ENCODE measurements at places on chromosomes 3 and 15.

GRCh38 chr15:31470756-31471155 is 144.1 kb downstream of the KLF13 start:
- DNase-seq: no peak

- no peak for DNase-seq
Measured at GRCh38 chr15:72009222-72009621, 108.7 kb downstream of the MYO9A start.

GRCh38 chr15:78565951-78566774 is 843 bp downstream of the CHRNA5 start:
- no peak for DNase-seq

- DNase-seq: no peak
Measured at GRCh38 chr3:173911446-173911845, 513.9 kb downstream of the NLGN1 start.

DNA sequence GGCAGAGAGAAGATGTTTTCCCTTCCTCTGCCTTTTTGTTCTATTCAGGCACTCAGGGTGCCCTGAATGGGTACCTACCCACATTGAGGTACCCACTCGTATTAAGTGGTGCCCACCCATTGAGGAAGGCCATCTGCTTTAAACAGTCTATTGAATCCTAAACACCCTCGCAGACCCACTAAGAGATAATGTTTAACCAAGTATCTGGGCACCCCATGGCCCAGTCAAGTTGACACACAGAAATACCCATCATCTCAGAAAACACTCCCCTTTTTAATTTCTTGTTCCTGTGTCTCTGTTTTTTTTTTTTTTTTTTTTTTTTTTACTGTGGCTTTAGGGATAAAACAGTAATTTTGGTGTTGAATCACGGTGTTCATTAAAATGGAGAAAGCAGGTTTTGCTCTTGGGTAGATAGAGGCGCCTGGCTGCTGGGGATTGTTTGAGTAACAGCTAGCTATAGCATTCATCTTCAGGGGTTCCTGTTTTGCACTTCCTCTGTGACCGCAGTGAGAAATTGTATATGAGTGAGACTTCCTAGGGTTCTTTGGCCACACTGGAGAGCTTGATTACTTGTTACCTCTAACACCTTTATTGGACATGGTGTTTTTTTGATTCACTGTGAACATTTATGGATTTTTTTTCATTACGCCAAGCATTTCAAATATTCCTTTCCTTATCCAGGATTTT is 259.1 kb downstream of the PTPRG start:
- no peak for DNase-seq

DNA sequence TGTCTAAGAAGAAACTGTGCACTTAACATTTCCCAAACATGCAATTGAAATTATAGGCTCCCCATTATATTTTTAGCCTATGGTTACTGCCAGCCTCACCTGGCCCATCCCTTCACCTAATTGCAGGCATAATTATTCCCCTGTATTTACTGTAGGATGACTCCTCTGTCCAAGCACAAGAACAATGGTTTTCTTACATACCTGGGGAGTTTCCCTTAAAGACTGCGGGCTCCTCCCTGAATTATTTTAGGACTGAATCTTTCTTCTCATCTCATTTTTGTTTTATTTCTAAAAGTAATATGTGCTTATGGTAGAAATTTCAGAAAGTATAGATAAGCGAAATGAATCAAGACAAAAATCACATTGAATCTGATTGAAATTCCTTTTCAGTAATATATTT is 11.4 kb downstream of the TM4SF1 start:
- DNase-seq: no peak

DNA sequence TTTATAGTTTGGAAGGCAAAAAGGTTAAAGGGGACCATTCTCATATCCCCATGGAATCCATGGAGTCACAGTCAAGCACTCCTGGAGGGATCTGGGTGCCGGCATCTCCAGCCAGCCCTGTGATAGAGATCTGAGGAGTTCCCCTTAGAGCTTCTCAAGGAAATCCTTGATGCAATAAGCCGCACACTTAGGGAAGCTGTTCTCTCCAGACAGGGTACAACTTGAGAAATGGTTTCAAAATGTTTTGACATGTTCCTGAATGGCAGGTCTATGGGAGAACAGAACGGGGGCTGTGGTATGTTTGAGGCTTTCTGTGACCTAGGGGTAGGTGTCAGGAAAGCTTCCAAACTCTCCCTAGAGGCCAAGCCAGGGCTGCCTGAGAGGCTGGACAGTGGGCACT is 292.9 kb downstream of the TLE3 start:
- no peak for DNase-seq

DNA sequence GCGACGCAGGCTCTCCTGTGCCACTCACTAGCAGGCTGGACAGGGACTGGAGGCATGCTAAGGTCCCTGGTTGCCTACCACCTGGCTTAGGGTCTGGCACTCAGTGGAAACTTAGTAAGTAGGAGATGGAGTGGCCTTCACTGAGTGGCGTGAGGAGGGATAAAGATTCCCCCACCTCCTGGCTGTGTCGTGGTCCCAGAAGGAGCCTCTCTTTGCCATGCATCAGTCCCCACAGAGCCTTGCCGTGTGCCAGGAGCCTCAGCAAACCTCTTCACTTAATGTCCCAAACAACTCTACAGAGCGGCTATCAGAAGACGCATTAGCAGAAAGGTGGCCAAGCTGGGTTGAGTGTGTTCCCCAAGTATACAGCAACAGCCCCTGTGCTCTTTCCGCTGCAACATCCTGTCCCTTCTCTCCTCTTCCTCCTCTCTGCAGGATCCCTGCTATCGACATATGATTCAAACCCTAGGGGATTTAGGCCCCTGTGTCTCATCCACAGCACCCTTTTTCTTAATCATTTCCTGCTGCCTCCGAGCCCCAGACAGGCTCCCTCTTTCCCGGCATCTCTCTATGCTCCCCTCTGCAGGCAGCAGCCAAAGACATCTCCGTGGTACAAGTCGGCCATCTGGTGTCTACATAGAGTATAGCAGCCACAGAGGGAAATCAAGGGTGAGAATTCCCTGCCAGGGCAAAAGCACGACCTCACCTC is 66.7 kb downstream of the SLC6A1 start:
- no peak for DNase-seq

GRCh38 chr3:5115506-5116162 is 6.5 kb upstream of the ARL8B start:
- no peak for DNase-seq

GRCh38 chr3:12982619-12983101 is 90.6 kb downstream of the IQSEC1 start:
- DNase-seq: no peak

GRCh38 chr15:78810362-78811123 is 721 bp downstream of the ADAMTS7 start:
- DNase-seq: no peak

DNA sequence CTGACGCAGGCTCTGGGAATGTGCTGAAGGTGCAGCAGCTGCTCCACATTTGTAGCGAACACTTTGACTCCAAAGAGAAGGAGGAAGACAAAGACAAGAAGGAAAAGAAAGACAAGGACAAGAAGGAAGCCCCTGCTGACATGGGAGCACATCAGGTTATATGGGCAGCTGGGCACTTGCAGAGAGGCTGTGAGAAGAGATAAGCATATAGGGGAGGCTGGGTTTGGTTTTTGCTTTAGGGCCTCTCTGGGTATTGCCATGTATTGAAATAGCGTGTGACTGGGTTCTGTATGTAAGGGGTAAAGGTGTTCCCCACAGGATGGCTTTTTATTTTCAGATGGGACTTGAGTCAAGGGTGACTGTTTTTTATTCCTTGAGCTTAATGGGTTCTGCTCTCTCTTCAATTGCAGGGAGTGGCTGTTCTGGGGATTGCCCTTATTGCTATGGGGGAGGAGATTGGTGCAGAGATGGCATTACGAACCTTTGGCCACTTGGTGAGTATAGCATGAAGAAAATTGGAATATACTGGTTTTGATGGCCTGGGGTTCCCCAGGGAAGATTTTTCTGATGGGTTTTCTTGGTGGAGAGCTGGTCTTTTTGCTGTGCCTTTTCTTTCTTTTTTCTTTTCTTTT is 7.4 kb downstream of the PSMD2 start:
- no peak for DNase-seq

- no peak for DNase-seq
Measured at GRCh38 chr3:153670577-153670976, 450.6 kb upstream of the ARHGEF26 start.

DNA sequence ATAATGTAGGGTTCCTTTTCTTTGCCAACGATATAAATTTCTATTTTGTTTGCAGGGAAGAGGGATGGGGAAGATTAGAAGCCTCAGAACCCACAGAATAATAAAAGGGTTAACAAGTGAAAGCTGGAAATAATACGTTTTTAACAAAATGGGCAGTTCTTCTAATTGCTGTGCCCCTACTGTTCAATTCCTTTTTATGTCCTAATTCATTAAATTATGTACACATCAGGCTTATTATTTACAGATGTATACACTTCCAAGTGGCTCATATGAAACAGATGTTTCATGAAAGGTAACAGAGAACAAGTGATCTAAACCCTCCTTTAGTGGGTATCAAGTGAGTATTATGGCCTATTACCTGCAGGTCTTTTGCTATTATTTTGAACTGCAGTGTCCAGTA is 16.2 kb downstream of the RARB start:
- no peak for DNase-seq

- no peak for DNase-seq
Measured at GRCh38 chr3:13501521-13501920, 21.4 kb downstream of the HDAC11 start.

DNA sequence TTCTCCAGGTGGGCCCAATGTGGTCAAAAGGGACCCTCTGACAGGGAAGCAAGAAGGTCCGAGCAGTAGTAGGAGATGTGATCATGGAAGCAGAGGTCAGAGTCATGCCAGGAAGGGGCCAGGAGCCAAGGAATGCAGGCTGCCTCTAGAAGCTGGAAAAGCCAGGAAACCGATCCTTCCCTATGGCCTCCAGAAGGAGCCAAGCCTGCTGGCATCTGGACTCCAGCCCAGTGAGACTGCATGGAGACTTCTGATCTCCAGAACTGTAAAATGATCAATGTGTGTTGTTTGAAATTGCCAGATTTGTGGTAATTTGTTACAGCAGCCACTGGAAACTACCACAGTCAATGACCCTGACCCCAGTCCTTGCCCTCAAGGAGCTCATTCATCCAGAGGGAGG is 56.8 kb upstream of the SPATA12 start:
- no peak for DNase-seq

DNA sequence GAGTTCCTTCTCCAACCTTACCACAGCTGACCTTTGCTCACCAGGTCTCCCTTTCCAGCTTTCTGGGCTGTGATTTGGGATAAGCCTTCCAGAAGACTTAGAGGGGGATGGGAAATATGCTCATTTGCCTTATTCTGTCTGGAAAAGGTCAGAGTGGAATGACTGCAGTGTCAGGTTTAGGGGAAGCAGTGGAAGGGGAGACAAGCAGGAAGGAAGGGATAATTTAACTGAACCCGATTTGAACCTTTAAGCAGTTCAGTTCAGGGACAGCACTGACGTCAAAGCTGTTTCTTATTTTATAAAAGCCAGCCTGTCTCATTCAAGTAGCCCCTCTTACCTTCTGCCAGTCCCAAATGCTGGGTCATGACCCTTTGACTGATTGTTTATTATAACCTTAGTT is 418.4 kb upstream of the RARB start:
- no peak for DNase-seq

GRCh38 chr3:138303474-138303873 is 26.2 kb downstream of the NME9 start:
- DNase-seq: no peak

DNA sequence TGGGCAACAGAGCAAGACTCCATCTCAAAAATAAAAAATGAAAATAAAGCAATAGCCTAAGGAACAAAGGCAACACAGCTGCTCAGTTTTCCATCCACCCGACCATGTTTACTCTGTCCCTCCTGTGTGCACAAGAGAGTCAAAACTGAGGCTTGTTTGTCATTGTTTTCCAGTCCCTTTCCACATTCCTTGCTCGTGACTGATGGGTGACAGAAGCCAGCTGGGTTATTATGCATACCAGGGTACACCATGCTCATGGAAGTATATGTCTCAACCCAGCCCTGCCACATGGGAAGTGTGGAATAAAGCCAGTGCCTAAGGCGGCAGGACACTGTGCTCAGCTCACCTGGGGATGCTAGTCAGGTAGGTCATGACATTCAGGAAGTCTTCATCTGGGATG is 49.5 kb downstream of the MCF2L2 start:
- no peak for DNase-seq

GRCh38 chr3:69882560-69882959 is 117.0 kb upstream of the SAMMSON start:
- DNase-seq: no peak

DNA sequence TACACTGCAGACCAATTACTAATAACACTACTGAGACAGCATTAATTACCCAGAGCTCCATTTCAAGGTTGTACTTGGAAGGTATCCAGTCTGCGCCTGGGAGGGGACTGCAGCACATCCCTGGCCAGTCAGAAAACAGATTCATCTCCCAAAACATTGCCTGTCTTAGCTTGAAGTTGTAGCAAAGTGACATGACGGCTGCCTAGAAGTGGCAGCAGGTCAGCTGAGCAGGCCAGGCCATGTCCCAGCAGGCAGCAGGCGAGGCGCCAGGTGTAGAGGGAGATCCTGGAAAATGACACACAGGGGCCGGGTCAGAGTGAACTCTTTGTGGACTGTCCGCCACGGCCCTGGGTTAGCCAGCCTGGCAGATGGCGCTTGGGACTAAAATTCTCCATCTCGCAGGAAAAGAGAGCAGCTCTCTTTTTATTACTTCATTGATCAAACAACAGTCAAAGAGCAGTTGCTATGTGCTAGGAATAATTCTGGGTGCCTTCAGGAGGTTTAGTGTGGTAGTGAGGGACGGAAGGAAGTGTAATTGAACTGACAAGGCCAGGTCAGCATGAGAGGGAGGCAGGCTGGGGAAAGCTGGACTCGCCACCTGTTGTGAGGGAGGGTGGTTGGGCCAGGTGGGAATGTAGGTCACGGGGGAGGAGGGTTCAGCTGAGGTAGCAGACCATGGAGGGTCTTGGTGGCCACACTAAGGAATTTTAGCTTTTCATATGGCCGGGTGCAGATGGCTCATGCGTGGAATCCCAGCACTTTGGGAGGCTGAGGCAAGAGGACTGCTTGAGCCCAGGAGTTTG is 1.3 kb upstream of the MAP6D1 start:
- no peak for DNase-seq

DNA sequence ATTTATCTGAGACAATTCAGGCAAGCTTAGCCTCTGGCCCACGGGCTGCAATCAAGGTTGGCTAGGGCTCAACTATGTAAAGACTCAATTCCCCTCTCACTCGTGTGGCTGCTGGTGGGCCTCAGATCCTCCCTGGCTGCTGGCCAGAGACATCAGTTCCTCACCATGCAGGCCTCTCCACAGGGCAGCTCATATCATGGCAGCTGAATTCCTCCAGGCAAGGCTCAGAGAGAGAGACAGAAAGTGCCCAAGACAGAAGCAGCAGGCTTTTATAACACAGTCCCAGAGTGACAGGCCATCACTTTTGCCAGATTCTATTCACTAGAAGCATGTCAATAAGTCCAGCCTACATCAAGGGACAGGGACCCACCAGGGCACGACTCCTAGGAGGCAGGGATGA is 63.2 kb downstream of the XXYLT1 start:
- no peak for DNase-seq

DNA sequence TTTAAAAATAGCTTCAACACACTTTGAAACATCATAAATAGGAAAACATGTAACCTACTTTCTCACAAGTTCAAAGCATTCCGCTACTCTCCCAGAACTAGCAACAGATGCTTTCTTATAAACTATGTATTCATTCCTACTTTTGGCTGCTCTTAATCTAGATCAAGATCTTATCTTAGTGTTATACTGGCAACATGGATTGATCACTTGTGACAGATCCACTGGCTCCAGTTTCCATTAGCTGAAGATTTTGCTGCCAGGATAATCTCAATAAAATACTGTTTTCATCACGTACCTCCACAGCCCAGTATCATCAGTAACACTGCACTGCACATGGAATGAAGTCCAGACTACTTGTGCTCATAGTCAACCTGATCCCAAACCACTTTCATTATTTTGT is 491.7 kb upstream of the AGTR1 start:
- no peak for DNase-seq

- DNase-seq: no peak
Measured at GRCh38 chr3:59818033-59818918, 768.5 kb upstream of the CFAP20DC start.

Measured in stimulated activated CD8-positive, alpha-beta memory T cell treated with anti-CD3 and anti-CD28 coated beads, Interleukin-4, amount 100 ng/mL, for 24 hours (primary cell).